Left lung (tissue), 14 donors: ENCODE measurements at places on chromosomes 11 and 22. TPM values are rescaled to one million over a fixed set of nuclear protein-coding genes. Genes with fewer than 3 reads are reported as not detected.

- no peaks in the 10 kb centered on the region for H3K36me3 ChIP-seq
- no peaks in the 10 kb centered on the region for H3K27me3 ChIP-seq
- H3K4me1 ChIP-seq = no peaks in the 10 kb centered on the region
- no peak for DNase-seq
Observed at GRCh38 chr11:98725471-98725870, 295.3 kb upstream of the CNTN5 start.

- no peaks in the 10 kb centered on the region for H3K36me3 ChIP-seq
- peaks cover 14% of the 10 kb centered on the region for H3K27me3 ChIP-seq
- H3K4me1 ChIP-seq = peaks cover 25% of the 10 kb centered on the region
- H3K4me3 ChIP-seq = no peak overlapping the region
- no peak for DNase-seq
- peak overlapping the region; percentile 22 for H3K27ac ChIP-seq
Observed at GRCh38 chr22:37175414-37176281, 12.4 kb downstream of the C1QTNF6 start.

The INS gene
- total RNA-seq = not detected

The BBOX1 gene
- total RNA-seq = not detected

- DNase-seq = no peak
- H3K27ac ChIP-seq = no peak overlapping the region
- peaks cover 10% of the 10 kb centered on the region for H3K4me1 ChIP-seq
Observed at GRCh38 chr22:29840498-29840897, 2.4 kb upstream of the ASCC2 start.
